Fibroblast of upper back skin (primary cell): ENCODE measurements at places on chromosomes 1 and 21.
A peak's percentile ranks its signal among the peaks of the same experiment; 100 is the strongest.

GRCh38 chr21:14114251-14114650, 96.5 kb downstream of the LIPI start:
- DNase-seq, result no peak

- no peak for DNase-seq
Observed at GRCh38 chr21:45852886-45853400, 128.6 kb upstream of the COL6A1 start.

DNA sequence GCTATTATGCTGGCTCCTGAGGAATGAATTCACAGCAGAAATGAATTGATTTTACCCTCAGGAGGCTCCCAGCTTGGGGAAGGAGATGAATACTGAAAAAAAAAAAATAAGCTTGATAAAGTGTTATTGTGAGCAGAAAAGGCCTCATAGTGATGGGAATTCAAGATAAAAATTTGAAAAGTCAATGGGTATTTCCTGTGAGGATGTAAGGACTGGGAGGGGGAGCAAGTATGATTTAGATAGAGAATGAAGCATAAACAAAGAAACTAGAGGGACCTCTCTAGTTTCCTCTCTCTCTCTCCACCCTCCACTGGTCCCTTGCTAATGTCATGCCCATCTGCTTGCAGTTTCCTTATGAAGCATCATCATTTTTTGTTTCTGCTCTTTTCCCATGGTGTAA, 439.0 kb upstream of the PLXNA2 start:
- DNase-seq, result no peak

GRCh38 chr1:153400244-153400643, 9.4 kb upstream of the S100A8 start:
- no peak for DNase-seq

- DNase-seq, result no peak
Observed at GRCh38 chr1:221256773-221257172, 377.5 kb downstream of the HLX start.

- DNase-seq, result peak; percentile 72
Observed at GRCh38 chr1:203278082-203278884, 27.0 kb upstream of the BTG2 start.

DNA sequence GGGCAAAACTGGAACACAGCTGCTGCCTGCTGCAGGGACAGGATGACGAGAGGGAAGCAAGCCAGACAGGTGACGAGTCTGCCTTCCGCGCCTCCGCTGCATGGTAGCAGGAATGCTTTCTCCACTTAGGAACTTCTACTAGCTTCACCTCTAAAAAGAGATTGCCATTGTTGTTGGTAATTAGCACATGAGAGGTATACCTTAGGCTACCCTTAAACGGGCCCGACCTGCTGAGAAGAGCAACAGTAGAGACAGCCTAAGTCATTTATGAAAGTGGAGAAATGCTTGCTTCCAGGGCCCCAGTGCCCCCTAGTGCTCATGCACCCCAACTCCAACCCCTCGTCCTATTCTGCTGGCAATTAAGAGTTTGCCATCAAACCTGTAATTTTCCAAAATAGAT, 96.9 kb upstream of the AKT3 start:
- peak; percentile 30 for DNase-seq

DNA sequence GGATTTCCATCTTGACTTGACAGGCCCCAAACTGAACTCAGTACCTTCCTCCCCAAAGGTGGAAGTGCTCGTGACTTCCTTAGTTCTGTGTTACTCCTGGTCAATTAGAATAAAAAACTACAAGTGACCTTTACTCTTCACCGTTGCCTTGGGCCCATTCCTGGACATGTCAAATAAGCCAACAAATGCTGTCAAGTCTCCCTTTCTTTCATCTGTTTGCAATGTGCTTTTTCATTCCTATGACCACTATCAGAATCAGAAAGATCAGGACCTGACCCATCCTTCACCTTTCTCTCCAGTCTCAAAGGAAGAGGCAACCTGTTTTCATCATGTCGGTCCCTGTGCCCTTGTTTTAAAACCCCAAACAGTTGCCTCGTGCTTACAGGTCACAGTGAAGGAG, 4.9 kb upstream of the KCNJ10 start:
- DNase-seq, result no peak

DNA sequence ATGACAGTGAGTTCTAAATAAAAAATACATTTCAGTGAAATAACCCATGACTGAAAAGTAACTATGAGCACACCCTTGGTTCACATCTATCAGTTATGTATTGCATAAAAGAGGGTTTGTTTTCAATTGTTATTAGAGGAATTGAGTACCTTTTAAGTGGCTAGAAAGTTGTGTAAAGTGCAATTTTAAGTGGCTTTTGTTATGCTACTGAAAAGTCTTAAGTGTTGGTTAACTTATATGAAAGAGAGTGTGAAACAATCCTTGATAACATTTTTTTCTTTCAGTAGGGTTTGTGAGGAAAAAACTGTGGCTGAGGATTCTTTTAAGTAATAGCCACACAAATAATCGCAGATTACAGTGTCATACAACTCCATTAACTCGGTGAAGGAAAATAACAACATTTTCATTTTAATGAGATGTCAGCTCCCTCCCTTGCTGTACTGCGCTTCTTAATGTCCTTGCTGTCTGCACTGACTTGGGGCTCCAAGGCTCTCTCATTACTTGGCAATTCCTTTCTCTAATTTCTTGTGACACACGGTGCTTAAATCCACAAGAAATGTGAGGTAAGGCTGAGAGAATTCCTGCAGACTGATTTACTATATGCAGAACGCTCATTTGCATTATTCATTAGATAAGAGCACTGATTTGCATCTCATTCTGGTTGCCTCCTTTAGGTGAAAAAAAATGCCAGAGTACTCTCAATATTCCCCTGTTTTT, 40.6 kb downstream of the NTNG1 start:
- DNase-seq, result no peak

DNA sequence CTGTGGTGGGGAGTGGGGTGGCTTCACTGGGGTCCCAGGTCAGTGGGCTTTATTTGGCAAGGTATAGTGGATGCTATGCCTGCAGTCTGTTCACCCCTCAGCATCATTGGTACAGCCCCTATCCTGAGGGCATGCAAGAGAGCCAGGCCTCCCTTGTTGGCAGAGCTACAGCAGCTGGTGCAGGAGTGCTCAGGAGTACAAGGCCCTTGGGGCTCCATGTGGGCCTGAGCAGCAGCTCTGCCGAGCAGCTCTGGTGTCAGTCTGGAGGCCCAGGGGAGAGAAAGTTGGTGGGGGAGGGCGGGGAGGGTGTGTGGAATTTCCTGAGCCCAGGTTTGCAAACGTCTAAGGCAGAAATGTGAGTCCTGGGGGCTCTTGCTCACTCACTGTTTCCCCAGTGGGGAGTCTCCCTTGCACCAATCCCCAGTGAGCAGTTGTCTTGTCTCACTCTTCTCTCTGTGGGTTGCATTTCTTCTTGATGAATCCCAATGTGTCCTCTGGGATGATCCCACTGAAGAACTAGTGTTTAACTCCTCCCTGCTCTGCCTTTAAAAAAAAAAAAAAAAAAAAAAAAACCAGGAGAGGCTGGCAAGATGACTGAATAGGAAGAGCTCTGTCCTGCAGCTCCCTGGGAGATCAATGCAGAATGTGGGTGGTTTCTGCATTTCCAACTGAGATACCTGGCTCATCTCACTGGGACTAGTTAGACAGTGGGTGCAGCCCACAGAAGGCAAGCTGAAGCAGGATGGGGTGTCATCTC, 39.5 kb upstream of the CYP4X1 start:
- peak; percentile 1 for DNase-seq

DNA sequence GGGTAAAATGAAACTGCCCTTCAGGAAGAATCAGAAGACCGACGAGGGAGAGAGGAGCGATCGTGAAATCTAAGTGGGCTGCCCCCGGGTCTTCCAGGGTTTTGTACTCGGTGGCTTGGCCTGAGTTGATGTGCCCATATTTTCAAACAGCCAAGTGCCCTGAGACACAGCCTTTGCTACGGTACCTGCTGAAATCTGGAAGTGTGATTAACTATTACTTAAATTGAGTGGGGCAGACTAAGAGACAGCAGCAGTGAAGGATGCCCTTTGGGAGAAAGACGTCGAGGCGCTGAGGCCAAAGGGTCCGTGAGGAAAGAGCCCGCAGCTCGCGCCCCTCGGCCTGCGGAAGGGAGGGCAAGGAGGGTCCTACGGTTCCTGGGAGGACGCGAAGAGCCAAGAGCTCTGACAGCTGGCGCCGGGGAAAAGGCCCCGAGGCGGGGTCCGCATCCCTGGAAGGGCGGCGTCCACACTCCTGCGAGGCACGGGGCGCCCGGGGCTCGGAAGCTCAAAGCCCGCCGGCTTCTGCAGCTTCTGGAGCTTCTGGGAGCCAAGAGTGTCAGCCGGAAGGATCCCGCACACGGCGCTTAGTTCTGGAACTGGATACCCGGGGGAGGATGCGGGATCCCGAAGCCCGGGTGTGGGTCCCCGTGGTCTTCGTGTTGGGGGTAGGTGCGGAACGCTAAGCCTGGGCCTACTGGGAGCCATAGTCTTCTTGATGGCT, 15.4 kb upstream of the RNU1-4 start:
- DNase-seq, result no peak

GRCh38 chr21:25688275-25689155, 46.2 kb downstream of the ATP5PF start:
- DNase-seq, result peak; percentile 17

DNA sequence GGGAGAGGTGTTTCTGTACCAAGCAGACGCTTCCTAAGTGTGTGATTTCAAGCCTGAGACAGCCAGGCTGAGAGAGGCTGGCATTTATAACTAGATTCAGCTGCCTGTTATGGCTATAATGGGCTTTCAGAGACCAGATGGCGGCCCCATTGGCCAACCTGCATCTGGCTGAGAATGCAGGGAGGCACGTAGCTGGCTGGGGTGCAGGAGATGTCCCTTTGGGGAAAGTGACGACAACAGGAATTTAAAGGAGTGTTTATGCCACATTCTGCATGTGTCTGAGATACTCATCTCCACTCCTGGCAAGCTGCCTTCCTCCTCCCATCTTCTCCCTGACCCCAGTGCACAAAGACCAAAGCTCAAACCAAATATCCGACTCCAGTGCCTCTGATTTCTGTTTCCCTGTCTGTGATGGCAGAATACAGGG, 21.3 kb upstream of the CCDC190 start:
- DNase-seq, result peak; percentile 56

- DNase-seq, result no peak
Observed at GRCh38 chr1:228073857-228074545, 8.5 kb upstream of the ARF1 start.

- DNase-seq, result peak; percentile 98
Observed at GRCh38 chr1:31396633-31397351, 16.2 kb upstream of the SERINC2 start.

- DNase-seq, result no peak
Observed at GRCh38 chr1:234852659-234853058, 242.7 kb upstream of the IRF2BP2 start.

DNA sequence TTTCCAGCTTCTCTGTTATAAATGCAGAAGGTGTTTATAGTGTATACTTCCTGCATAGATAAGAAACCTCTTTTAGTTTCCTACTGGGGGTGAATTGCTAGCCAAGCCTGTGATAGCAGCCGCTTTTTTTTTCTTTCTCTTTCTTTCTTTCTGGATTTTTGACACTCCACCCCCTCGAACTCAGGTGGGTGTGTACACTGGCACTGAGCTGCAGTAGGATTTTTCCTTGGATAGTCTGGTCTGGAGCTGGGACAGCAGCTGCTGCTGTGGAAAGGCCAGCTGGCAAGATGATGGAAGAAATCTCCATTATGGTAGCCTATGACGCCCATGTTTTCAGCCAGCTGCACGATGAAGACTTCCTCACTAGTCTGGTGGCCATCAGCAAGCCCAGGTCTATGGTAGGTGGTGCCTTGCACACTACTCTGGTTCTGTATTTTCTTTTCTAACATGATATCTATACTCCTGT, 122.5 kb upstream of the CACYBP start:
- no peak for DNase-seq

GRCh38 chr1:237120683-237121082, 78.7 kb downstream of the RYR2 start:
- no peak for DNase-seq
